Stimulated activated CD8-positive, alpha-beta memory T cell treated with anti-CD3 and anti-CD28 coated beads, Interleukin-4, amount 100 ng/mL, for 4 hours (primary cell): ENCODE measurements at places on chromosomes 3 and 15.

DNA sequence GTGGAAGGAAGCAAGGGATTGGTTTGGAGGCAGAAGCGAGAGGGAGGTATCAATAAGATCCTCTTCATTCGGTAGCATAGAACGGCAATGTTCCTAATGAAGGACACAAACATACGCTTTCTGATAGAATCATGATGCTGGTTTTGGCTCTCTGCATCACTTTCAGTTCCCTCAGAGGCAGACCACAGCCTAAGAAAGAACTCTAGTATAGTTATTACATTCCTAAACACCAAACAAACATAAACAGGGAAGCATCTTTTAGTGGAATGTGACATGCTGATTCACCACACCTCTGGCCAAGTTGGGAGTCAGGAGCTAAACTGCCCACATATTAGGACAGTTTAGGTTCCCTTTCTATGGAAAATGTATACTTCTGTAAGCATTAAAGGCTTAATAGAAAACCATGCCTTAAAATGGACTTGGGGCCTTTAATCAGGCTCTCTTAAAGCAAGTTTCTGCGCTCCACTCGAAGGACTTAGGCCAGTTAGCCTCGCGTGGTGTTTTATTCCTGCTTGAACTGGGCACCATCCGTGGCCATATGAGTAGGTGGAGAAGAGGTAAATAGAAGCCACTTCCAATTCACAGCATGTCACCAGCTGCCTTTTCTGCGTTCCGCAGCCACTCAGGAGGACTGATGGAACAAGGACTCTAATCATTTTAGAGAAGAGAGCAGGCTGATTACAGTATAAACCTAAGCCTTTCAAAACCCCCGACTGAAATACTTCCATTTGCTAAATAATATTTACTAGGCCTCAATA, 53.7 kb downstream of the CD47 start:
- no peak for DNase-seq

GRCh38 chr3:169955406-169955805, 11.2 kb upstream of the SEC62 start:
- no peak for DNase-seq

GRCh38 chr3:114025451-114025850, 30.9 kb downstream of the CCDC191 start:
- DNase-seq = no peak

DNA sequence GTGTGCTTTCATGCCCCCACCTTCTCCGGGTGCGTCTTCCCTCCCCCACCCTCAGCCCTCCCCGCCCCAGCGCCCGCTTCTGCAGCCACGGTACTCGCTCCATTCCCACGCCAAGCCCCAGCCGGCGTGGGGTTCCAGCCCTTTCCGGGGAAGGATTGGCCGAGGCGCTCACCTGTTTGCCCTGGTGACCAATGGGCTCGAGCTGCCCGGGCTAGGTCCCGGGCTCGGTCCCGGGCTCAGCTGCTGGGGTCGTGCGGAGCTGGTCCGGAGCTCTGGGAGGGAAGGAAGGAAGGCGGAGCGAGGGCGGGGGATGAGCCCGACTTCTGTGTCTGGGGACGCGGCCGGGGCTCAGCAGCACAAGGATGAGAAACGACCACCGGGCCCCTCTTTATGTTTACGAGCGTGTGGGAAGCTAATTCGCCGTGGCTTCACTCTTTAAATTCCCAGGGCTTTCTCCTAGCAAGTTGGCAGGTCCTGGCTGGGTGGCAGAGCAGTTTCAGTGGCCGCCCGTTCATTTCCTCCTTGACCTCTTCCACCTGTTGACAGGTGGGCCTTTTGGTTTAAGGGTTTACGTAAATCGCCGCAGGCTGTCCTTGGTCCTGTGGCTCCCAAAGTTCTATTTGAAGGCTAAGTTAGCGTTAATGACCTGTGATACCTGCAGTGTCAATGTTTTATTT, at the start of gene IGSF10:
IGSF10 (minus strand) TSS at position 288 of the 677 bp plus-strand sequence. CDS start 2,352 bp downstream, outside the sequence.
- DNase-seq = no peak

DNA sequence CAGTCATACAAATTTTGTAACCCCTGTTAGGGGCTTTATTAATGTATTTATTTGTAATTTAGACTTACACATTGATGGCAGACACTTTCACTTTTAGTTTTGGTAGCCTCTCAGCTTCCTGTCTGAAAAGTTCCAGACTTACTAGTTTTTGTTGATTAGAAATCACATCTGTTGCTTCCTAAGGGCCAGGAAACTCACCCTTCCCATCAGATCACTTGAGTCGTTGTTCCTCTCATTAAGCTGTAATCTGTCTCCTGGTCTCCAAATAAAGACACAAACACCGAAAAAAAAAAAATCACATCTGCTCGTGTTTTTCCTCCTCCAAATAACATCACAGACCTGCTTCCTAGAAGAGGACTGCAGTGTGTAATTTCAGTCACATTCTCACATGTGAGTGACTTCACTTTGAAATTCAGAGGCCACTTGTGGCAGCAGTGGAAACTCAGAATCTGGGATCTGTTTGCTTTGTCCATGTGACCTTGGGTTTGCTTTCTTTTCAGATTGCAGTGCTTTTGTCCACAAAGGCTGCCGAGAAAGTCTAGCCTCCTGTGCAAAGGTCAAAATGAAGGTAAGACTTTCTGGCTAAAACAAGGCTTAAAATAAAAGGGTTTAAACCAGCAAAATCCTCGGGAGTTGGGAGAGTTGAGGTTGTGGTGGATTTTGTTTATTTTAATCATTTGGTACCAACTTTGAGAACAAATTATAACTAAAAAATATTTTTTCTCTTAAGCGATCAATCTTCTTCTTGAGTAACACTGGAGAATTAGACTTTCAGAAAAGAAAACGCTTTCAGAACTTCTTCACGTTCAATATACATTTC, 87.0 kb downstream of the KLHL25 start:
- no peak for DNase-seq

GRCh38 chr3:46649436-46649835, 37.1 kb downstream of the FAM240A start:
- DNase-seq = no peak

- no peak for DNase-seq
Measured at GRCh38 chr15:28915041-28915810, 29.5 kb downstream of the APBA2 start.

GRCh38 chr3:176953106-176954060, 243.9 kb downstream of the TBL1XR1 start:
- DNase-seq = no peak

DNA sequence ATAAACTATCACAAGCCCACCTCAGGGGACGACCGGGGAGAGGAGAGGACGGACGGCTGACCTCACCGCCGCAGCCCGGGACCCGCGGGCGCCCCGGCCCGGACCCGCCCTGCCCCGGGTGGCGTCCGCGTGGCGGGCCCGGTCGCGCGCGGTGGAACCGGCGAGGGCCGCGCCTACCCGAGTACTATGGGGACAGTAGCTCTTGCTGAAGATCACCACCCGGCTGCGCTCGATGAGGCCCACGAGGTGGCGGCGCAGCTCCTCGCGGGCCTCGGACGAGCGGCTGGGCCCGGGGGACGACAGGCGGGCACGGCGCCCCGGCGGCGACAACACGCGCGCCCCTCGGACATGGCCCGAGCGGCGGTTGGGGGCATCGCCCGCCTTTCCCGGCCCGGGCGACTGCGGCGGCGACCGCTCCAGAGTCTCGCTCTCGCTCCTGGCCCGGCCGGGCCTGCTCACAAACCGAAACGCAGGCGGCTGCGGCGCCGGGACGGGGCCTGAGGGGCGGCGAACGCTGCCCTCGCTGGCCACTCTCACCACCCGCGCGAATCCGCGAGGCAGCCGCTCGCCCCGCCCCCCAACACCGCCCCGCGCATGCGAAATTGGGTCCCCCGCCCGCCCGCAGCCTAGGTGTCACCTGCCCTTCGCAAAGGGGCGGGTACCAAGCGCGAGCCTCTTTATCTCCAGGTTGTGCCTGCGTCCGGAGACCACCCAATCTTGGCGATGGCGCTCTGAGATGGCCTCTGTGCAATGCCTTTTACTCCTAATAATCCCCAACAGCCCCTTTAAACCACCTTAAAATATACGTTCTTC, at the start of gene TXNRD3:
TXNRD3 (minus strand) TSS at position 554 of the 813 bp plus-strand sequence.
- DNase-seq = peak; percentile 49

- no peak for DNase-seq
Measured at GRCh38 chr3:72630969-72631344, 217.3 kb downstream of the SHQ1 start.

DNA sequence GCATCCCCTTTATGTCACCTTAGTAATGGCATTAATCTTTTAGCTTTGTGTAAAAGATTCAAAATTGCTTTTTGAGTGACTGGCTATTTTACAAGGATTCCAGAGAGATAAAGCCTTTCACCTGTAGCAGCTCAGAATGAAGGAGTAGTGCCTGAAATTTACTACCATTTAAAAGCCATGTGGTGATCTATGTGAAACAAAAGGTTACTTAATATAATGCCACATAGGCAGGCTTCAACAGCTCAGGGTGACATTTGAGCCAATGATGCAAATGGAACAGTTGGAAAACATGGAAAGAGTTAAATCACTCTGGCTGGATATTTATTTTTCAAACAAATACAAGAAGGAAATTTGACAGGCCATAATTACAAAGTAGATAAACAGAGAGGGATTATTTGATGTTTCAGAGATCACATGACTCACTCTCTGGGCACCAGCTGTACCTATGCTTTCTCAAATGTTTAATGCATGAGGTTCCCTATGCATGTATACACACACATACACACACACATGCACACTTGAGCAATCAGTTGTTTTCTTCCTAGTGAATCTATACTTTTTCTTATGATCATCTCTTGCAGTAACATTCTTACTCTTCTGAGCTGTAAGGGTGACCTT, 171.5 kb downstream of the ZMAT3 start:
- DNase-seq = no peak

GRCh38 chr3:20125897-20126296, 60.1 kb downstream of the SGO1 start:
- no peak for DNase-seq
